ENCODE measurements at places on chromosomes 2 and 18.

GRCh38 chr18:63301434-63301833 lies 18.1 kb downstream of the BCL2 start:
- no peak for DNase-seq

DNA sequence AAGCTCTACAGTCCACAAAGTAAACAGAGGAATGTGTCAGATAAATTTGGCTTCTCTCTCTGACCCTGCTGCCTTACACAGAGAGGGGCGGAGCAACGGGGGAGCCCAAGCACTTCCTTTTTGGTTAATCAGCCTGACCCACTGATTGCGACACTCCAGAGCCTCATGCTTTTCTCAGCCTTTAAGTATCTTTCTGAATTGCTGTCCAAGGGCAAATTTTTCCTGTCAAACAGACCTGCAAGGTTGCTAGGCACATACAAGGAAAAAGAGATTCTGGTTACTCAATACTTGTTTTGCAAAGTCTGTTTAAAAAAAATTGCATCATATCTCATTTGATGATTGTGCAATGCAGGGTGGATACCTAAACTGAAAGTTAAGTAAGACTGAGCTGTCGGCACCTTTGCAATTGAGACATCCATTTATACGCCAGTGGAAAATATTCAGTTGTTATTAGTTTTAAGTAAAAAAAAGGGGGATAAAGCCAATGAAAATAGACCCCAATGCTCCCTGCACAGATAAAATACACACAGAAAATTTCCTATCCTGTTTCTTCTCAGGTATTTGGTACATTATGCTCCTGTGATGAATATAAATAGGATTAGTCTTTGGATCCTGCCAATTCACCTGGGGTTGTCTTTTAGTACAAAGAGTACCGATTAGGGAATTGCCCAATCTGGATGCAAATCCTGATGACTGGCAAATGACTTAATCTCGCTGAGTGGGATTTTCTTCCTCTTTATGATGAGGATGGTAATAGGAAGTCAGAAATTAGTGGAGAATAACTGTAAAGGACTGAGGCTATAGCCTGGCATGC lies 260.2 kb upstream of the TRIB2 start:
- peak; percentile 92 for DNase-seq

DNA sequence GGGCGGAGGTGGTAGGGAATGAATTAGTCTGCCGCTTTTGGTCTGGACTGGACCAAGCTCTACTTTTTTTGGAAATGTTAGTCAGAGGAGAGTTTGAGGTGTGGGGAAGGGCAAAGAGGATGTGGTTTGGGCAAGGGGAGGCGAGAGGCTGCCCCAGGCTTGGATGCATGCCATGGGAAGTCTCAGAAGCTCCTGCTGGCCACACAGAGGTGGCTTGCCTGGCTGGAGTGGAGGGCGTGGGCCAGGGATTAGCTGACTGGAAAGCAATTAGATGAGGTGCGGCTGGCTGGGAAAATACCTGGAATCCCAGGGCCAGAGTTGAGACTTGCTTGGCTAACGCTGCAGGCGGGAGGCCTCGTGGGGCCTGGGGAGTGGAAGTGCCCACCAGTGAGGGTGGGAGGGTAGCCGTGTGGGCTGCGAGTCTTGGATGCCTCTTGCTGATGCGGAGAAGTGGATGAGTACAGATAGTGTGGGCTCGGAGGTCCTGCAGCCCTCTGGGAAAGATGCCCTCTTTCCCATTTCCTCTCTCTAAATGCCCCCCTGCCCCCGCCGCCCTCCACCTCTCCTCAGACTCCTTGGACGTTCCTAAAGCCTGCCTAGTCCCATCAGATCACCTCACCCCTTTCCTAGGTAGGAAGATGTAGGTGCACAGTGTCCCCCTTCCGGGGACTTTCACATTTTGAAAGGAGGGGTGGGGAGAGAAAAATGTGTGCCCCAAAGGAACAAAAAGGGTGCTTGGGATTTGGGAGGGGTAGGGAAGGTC lies 117.6 kb downstream of the SMAD7 start:
- peak; percentile 81 for DNase-seq

GRCh38 chr2:173075056-173075780 lies 428 bp upstream of the MAP3K20 start:
- DNase-seq = peak; percentile 33

DNA sequence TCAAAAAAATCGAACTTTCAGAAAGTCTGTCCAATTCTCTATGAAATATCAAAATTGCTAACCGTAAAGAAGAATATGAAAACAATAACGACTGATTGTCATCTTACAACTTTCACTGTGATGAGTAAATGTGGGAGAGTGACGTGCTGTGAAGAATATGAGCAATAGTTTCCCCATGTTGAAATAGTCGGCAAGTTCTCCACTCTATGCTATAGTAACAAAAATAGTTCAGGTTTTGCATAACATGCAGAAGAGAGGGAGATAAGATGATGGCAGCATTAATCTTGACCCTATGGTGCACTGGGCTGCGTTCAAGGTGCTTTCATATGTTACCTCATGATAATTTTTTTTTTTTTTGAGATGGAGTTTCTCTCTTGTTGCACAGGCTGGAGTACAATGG lies 196.8 kb upstream of the CYRIA start:
- DNase-seq = no peak

- DNase-seq = no peak
These were observed 1028.6 kb upstream of the ZEB2 start for GRCh38 chr2:145548479-145548878.

- no peak for DNase-seq
These were observed 9.1 kb downstream of the IDH1 start for GRCh38 chr2:208245746-208246145.

- DNase-seq = no peak
These were observed 5.9 kb downstream of the IWS1 start for GRCh38 chr2:127520424-127520823.

- no peak for DNase-seq
These were observed 106.1 kb downstream of the ZNF516 start for GRCh38 chr18:76388891-76389423.

- no peak for DNase-seq
These were observed 124.8 kb upstream of the CXCR4 start for GRCh38 chr2:136242687-136243277.

DNA sequence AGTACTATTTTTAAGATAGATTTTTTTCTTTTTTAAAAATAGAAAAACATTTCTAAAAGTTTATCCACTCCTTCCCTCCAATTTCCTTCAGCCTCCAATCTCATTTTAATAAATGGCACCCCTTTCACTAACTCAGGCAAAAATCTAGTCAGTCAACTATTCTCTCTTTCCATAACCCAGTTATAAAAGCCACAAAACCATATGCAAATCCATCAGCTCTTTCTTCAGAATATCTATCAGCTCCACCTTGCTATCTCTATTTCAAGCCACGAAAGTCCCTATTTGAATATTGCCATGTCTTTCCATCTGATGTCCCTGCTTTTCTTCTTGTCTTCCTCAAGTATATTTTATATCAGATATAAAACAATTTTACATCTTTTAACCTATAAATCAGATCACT lies 397.1 kb downstream of the ERBB4 start:
- no peak for DNase-seq

DNA sequence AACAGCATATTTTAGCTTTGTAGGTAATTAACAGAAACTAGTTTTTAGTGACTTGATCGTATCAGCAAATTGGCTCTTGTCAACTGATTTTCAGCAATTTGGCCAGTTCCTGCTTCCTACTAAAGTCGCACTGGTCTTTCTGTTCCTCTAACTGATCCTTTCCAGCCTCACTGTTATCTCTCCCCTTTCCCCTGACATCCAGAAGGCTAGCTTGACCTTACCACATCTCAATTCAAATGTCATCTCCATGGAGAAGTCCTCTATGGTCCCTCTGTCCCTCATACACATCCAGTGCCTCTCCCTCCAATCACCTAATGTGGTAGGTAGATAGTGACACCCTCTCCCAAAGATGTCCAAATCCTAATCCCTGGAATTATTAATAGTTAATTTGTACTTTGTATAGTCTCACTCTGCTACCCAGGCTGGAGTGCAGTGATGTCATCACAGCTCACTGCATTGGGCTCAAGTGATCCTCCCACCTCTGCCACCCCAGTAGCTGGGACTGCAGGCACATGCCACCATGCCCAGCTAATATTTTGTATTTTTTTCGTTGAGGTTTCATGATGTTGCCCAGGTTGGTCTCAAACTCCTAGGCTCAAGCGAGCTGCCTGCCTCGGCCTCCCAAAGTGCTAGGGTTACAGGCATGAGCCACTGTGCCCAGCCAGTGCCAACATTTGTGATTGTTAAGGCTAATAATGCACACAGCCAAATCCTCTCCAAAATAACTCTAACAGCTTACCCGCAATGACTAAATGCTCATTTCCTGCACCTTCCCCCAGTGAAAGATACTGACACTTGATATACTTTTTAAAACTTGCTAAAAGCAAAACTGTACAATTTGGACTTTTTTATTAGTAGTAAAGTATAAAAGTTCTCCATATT lies 16.9 kb downstream of the PSTPIP2 start:
- DNase-seq = no peak

GRCh38 chr18:45412577-45412976 lies 202.7 kb upstream of the SLC14A2 start:
- no peak for DNase-seq

DNA sequence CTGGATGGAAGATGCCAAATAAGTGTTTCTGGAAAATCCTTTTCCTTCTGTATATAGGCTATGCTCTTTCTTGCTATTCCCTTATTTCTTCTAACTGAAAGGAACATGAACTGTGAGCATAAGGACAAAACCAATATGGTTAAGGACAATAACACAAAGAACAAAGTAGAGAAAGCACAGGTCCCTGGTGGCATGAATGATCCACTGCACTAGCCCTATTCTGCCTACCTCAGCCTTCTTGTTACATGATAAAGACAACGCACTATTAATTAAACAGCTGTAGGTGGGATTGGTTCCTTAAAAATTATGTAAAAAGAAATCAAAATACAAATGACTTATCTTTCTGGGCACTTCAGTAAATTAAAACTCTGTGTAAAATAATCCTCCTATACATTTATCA lies 1.9 kb upstream of the WDR75 start:
- DNase-seq = peak; percentile 11

- no peak for DNase-seq
These were observed 181.6 kb downstream of the PARD3B start for GRCh38 chr2:204726831-204727230.

DNA sequence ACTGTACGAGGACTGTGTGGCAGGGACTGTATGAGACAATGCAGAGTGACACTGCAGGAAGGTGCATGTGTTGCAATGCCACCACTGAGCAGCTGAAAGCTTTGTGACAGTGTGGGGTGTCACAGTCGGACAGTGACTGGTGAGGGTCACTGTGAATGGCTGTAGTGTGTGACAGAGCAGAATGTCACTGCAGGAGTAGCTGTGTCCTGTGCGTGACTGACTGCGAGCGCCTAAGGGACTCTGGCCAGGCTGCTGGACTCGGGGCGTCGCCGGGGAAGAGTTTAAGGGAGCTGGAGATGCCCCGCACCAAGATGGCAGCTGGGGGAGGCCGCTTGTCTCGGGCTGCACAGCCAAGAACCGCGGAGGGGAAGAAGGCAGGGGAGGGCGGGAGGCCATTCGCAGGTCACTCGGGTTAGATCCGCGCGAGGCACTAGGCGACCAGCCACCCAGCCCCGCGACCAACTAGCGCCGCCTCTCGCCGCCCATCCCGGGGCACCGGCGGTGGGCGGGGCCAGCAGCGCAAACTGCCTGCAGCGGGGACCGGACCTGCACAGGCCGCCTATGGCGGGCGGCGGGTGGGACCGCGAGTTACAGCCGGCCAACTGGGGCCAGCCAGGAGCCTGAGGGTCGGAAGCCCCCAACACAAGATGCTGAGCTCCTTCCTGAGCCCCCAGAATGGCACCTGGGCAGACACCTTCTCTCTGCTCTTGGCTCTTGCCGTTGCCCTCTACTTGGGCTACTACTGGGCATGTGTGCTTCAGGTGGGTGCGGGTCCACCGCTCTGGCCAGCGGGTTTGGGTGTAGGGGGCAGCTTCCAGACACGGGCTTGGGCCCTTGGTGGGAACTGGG lies at the start of gene ABHD1:
Gene ABHD1 (plus strand): TSS at position 514 of the 849 bp plus-strand sequence. CDS start 134 bp downstream, at position 648.
- no peak for DNase-seq
